ENCODE measurements at places on chromosomes 13 and 19.

DNA sequence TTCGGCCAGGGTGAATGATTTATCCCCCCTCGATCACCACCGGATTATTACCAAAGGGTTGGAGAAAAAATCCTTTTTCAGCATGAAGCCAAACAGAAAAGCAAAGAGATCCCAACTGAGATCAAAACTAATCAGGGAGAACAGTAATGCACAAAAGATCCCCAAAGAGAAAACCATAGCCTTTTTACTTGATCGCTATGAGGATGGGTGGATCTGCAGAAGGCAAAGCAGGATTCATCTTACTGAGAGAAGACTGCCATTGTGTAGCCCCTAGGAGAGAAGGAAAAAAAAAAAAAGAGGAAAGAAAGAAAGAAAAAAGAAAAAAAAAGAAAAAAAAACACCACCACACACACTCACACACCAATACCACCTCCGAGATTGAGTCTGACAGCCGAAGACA is at the start of gene FGF14:
FGF14 (minus strand) TSS at position 283 of the 400 bp plus-strand sequence.
- DNase-seq, result no peak

DNA sequence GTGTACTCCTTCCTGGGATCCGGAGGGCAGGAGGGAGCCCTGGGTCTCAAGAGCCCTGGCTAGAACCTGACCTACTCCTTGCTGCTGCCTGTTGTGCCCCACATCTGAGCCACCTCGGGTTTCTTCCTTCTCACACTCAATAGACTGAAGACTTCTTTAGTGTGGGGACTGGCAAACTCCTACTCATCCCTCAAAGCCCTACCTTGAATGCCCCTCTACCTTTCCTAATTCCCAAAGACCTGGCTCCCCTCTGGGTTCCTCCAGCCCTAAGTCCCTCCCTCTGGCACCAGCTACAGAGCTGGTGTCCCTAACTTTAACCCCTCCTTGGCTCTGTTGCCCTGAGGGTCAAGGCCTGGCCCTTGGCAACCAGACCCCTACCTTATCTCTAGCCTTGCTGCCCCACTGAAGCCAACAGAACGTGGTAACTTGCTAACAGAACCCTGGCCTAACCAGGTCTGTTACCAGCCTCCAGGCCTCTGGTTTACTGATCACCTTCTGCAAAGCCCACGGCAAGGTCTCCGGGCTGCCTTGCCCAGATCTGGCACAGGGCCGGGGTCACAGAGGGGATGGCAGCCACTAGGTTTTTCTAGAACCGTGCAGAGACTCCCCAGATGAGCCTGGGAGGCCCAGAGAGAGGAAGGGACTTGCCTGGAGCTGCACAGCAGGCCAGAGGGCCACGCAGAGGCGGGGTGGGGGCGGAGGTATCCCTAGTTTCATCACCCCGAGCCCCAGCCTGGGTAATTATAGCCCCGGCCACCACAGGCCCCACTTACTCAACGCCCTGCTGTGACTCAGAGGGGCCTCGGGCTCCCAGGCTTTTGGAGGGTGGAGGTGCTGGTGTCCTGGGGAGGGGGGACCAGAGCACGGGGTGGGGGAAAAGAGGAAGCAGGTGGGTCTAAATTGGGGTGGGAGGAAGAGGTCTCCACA is 15.3 kb downstream of the ZBTB7A start:
- DNase-seq, result peak; percentile 43

- DNase-seq, result no peak
Observed at GRCh38 chr13:29654384-29654783, 58.9 kb upstream of the SLC7A1 start.

DNA sequence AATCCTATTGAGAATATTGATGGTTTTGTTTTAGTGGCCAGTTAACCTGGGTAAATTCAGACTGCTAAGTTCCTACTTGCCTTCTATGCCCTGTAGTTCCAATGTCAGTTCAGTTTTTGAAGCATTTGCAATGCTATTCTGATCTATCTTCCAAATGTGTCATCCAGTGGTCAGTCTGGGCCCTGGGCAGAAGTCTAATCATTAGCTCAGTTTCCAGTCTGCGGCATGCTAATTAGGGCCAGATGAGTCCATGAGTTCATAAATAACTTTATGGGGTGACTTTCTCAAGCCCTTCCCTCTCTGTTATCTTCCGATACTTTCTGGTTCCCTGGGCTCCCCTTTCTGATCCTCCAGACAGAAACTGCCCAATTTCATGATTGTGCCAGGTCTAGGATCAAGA is 32.7 kb downstream of the FAM187B start:
- DNase-seq, result no peak

DNA sequence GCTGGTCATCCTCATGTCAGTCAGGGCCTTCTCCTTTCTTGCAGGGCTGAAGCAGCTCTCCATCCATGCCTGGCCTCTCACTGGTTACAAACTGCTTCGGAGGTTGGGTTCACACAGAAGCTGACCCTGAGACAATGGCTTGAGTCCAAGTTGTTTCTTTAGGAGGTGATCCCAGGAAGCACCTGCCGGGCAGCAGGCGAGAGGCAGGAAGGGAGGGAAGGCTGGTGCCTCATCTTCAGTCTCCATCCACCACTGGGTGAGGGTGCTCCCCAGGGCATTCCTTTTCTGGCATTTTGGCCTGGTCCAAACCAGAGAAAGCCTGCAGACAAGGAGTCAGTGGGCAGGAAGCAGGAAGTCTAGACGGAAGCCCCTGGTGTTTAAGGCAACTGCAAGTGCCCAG is 17.6 kb upstream of the SPATA13 start:
- DNase-seq, result no peak

DNA sequence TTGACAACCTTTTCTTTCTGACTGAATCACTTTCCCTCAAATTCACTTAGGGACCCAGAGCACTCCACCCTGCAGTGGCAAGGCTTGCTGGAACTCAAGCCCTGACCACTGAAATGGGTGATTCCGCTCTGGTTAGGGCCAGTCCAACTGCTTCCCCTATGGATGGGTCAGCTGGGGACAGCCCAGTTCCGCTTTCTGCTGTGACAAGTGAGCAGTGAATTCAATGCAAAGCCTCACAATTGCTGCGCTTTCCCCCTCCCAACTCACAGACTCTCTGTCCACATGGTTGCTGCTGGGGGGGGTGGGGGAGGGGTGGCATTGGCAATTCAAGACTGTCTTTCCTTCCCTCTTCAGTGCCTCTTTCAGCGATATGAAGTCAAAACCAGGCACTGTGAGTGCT is 18.7 kb downstream of the CD70 start:
- DNase-seq, result no peak

- DNase-seq, result no peak
Observed at GRCh38 chr13:40442231-40442630, 224.2 kb downstream of the FOXO1 start.

- DNase-seq, result no peak
Observed at GRCh38 chr13:79663435-79663834, 182.5 kb downstream of the NDFIP2 start.

- peak; percentile 93 for DNase-seq
Observed at GRCh38 chr13:113493315-113493951, 2.9 kb upstream of the DCUN1D2 start.

DNA sequence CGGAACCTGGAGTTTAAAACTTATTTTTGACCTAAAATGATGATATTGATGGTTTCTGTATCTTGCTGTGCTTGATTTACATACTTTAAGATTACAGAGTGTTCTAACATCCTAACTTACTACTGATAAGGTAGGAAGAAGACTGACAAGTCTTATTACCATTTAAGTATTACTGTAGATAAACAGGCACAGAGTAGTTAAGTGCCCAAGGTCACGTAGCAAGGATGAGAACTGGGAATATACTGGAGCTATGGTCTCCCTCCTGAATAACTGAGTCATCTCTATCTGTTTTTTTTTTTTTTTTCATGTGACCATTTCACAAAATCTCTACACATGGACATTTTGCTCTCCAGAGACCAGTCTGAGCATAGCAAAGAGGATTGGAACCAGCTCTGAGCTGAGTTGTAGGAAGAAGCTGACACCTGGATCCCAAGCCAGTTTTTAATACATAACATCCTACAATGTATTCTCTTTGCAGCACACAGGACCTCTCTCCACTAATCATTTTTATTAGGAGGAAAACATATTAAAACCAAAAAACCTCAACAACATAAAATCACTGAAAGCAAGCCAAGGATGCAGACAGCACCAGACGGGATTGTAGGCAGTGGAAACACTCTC is 173.5 kb downstream of the DNAJC15 start:
- DNase-seq, result no peak

DNA sequence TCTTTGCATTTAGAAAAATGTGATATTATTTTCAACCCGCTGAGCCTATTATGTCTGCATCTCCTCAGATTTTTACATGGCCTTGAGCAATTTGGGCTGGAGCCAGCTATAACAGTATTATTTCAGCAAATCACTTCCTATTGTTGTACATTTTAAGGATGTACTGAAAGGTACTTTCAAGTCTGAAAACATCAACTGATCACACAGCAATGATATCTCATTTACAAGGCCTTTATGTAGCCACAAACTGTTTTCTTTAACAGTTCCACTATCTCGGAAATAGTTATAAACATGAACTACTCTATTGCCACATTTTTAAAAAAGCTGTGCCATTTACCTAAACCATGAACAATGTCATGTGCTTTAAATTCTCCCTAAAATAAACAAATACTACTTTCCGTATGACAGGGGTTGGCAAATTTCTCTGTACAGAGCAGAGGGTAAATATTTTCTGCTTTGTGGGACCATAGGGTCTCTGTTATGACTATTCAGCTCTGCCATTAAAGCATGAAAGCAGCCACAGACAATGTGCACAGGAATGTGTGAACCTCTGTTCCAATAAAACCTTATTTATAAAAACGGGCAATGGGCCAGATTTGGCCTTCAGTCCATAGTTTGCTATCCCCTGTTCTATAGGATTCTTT is 560.4 kb downstream of the GPC6 start:
- no peak for DNase-seq

- DNase-seq, result no peak
Observed at GRCh38 chr19:6239871-6240676, 39.7 kb downstream of the MLLT1 start.

DNA sequence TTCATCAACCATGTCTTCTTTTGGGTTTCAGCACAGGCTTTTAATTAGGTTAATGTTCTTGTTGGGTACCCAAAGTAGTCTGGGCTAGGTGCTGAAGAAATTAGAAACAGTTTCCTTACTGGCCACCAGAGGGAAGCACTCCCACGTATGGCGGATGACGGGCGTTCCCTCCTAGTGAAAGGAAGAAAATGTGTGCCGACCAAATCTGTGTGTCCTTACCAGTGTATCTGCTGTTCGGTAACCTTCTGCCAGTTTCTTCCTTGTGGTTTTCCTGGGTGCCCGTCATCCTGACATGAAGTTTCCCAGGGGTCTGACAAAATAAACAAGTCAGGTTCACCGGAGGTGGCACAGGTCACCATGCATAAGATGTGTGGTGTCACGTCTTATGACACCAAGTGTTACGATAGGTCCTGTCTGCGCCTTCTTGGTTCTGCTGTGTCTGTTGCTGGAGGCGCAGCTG is 6.0 kb upstream of the WDR88 start:
- DNase-seq, result peak; percentile 45

DNA sequence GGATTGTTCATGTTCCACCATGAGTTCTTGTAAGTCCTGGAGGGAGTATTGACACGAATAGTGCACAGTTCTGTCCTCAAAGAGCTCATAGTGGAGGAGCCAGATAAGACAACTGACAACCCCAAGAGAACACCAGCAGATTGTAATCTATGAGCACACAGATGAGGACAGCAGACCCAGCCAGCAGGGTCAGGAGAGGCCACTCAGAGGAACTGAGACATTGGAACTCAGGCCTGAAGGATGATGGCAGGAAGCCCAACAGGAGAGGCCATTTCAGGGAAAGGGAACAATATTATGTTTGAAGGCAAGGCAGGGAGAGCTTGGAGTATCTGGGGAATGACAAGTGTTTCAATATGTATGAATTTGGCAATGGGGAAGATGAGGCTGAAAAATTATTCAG is 63.7 kb upstream of the IPO5 start:
- no peak for DNase-seq

- DNase-seq, result no peak
Observed at GRCh38 chr19:4582980-4583842, 23.7 kb upstream of the SEMA6B start.

DNA sequence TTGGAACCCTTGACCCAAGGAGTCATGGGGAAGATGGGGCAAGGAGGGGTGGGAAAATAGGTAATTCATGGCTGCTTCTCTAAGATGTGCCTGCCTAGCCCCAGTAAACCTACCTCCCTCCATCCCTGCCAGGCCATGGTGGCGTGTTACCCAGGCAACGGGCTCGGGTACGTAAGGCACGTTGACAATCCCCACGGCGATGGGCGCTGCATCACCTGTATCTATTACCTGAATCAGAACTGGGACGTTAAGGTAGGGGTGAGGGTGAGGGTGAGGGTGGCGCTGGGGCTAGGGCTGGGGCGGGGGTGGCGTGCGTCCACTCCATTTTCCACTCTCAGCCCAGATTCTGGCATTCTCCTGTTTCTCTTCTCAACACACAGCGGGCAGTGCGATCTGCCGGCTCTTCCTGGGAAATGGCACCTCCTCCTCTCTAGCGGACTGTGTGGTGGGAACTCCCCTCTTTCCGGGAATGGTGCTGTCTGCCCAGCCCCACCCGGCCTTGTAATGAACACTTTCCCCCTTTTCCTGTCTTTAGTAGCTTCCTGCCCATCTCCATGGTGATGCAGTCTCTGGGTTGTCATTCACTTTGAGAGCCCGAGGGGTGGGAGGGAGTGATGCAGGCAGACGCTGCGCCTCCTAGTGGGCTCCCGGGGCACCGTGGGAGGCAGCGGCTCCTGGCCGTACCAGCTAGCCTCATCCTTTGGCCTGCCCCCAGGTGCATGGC is 7.6 kb downstream of the EGLN2 start:
- DNase-seq, result peak; percentile 98

- DNase-seq, result no peak
Observed at GRCh38 chr13:103356226-103356864, 290.1 kb upstream of the SLC10A2 start.

DNA sequence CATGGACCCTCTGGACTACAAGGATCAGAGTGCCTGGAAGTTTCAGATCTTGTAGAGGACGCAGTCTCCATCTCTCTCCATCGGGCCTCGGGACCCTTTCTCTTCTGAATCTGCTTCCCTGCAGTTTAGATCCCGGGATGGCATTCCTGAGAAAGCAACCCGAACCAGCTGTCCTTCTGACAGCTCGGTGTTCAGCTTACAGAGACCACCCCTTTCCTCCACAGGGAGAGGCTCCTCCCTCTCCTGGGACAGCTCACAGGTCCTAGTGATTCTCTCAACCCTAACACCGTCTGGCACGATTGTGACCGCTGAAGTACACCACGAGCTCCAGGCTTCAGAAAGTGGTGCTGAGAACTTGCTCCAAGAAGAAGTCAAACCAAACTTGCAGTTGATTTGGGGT is 18.2 kb downstream of the CRX start:
- DNase-seq, result no peak

DNA sequence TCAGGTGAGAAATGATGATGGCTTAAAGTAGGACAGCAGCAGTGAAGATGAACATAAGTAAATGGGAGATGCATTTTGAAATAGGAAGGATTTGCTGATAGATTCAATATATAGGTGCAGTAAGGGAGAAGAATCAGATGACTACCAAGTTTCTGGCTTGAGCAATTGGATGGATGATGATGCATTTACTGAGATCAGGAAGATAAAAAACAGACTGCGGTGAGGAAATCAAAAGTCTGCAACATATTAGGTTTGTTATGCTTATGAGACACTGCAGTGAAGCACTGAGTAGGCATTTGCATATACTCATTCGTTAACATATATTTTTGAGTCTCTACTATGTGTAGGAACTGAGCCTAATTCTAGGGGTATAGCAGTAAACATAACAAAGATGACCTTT is 184.2 kb downstream of the LACC1 start:
- peak; percentile 10 for DNase-seq

- no peak for DNase-seq
Observed at GRCh38 chr13:103067751-103068555, 1.7 kb upstream of the SLC10A2 start.
